Right hindlimb (tissue), 1 donor: ENCODE measurements at places on chromosomes 7 and 10.

DNA sequence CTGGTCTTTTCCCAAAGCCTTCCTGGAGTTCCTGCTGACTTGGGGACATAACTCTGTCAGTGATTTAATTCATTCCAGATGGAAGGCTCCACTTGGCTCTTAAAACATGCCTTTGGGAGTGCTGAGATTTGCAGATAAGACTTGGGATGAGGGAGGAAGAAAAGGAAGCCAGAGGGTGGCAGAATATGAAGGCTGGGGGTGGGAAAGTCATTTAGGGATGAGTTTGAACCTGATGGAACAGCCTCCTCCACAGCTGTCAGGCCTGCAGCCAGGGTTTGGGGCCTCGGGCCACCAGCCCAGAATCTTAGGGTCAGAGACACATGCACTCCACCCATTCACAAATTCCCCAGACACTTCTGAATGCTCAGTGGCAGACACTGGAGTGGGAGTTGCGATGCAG is 28.4 kb upstream of the EIF5AL1 start:
- DNase-seq = peak; percentile 68

- no peak for DNase-seq
Measured at GRCh38 chr10:69751214-69751613, 50.5 kb upstream of the COL13A1 start.

- DNase-seq = peak; percentile 21
Measured at GRCh38 chr7:123440101-123440548, 94.3 kb downstream of the IQUB start.

GRCh38 chr7:50415844-50416364 is 34.2 kb downstream of the FIGNL1 start:
- DNase-seq = no peak

DNA sequence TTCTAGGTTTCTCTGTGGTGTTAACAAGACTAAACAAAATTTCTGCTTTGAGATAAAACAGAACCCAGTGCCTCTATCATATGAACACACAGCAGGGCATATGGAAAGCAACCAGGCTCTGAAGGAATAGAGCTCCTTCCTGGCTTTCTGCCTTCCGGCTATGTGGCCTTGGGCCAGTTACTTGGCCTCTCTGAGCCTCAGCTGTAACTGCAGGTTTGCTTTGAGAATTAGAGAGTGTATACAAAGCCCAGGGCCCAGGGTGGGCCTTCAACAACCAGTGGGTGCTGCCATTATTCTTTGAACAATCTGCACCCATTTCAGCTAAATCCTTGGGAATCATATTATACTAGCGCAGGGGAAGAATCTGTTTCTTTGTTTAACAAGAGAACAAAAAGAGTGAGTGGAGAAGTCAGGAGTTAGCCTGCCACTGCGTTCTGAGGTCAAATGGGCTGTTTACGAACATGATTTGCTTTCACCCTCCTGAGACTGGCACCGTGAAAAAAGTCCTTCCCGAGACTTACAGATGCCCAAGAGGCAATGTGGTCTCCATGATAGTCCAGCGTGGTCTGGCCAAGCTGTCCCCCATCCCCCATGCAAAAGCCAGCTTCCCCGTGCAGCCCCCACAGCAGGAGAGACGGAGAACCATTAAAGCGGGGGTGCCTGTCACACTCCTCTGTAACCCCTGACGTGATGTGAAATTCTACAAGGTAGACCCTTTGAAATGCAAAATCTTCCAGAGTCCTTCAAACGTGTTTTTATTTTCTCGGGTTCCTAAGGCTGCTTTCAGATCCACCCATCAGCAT is 4.9 kb downstream of the FAM53B start:
- no peak for DNase-seq

GRCh38 chr7:7585241-7585928 is 18.7 kb downstream of the MIOS start:
- no peak for DNase-seq

- DNase-seq = no peak
Measured at GRCh38 chr10:94358480-94358879, 4.3 kb downstream of the NOC3L start.

DNA sequence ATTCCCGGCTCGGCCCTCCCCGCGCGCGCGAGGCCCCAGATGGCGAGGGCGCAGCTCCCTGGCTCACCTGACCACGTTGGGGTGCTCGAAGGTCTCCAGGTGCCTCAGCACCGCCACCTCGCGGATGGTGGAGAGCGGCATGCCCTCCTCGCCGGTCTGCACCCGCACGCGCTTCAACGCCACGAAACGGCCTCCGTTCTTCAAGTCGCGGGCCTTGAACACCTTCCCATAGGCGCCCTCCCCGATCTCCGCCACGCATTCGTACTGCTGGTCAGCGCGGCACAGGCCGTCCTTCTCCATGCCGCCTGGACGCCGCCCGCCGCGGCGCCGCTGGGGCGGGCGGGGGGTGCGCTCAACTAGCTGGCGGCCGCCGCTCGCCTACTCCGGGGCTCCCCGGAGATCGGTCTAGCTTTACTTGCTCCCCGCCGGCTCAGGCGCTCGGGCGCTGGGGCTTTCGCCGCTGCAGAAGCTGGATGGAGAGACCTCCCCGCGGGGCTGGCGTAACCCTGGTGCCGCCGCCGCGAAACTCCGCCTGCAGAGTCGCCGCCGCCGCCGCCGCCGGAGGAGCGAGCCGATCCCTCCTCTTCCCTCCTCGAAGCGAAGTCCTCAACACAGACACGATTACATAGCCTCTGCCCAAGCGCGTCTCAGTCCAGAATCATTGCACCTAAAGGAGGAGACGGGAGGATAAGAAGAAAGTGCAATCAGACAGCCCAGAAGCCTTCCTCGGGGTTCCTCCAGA is 3.2 kb downstream of the CDK6 start:
- DNase-seq = peak; percentile 88

GRCh38 chr7:73628504-73628903 is 4.2 kb upstream of the MLXIPL start:
- no peak for DNase-seq

DNA sequence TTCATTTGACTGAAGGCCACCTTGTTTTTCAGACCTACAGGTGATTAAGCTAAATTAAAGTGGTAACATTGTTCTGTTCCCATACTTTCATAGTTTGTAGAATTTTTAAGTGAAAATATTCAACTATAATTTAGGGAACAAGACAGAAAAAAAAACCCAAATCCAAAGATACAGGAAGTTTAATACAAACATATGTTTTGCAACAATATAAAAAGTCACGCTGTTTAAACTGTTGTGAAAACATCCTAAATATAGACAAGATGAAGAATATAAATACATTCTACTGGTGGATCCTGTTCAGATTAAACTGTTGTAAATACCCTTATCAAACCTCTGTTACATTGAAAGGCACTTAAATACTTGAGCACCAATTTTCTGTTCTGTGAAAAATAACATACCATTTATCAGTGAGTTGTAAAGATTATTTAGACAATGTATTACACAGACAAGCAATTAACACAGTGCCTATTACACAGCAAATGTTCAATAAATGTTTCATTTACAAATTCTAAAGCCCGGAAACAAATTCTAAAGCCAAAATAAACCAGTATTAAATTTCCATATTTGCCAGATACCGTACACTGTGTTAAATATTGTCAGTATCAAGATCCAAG is 14.2 kb downstream of the ASZ1 start:
- no peak for DNase-seq

DNA sequence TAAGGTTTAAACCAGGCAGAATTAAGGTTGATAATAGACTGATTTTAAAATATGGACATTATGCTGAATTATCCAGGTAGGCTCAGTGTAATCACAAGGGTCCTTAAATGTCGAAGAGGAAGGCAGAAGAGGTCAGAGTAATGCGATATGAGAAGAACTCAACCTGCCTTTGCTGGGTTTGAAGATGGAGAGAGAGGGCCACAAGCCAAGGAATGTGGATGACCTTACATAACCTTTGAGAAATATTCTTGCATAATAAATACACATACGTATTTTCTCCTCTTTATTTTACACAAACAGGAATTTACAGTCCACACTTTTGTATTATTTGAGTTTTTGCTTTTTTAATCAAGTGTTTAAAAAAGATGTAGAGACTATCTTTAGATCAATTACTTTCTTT is 88.5 kb downstream of the ST7 start:
- DNase-seq = no peak
